Left cardiac atrium (tissue), 4 donors: ENCODE measurements at places on chromosomes 2 and 18. TPM values are rescaled to one million over a fixed set of nuclear protein-coding genes. Genes with fewer than 3 reads are reported as not detected.

MPP4 gene
- 0.10 TPM for total RNA-seq

ALPI gene
- total RNA-seq: not detected

PDE11A gene
- total RNA-seq: 0.24 TPM

RBKS gene
- total RNA-seq: 3.3 TPM

RIT2 gene
- total RNA-seq: not detected

TAF4B gene
- 1.5 TPM for total RNA-seq

PRKAG3 gene
- 0.18 TPM for total RNA-seq

TGIF1 gene
- 22.9 TPM for total RNA-seq

PFN4 gene
- 1.1 TPM for total RNA-seq

UNC80 gene
- total RNA-seq: not detected

CFAP53 gene
- 0.18 TPM for total RNA-seq

XDH gene
- 0.16 TPM for total RNA-seq

MYO5B gene
- total RNA-seq: 4.6 TPM

CAPN14 gene
- total RNA-seq: 0.12 TPM

CXCR1 gene
- 0.97 TPM for total RNA-seq

NYAP2 gene
- total RNA-seq: not detected

B4GALT6 gene
- total RNA-seq: 12.0 TPM

SERPINB13 gene
- total RNA-seq: not detected

HNMT gene
- 19.0 TPM for total RNA-seq

DDX18 gene
- 42.4 TPM for total RNA-seq

ACVR2A gene
- total RNA-seq: 10.3 TPM

BBS5 gene
- 8.5 TPM for total RNA-seq

GATA6 gene
- total RNA-seq: 43.9 TPM

LIMS4 gene
- total RNA-seq: 4.0 TPM

MROH2A gene
- not detected for total RNA-seq

COL6A3 gene
- total RNA-seq: 186 TPM

CBLN2 gene
- total RNA-seq: not detected

SIX3 gene
- not detected for total RNA-seq

ANKRD30B gene
- not detected for total RNA-seq
